ENCODE measurements at places on chromosomes 4 and X. TPM values are rescaled to one million over a fixed set of nuclear protein-coding genes. Genes with fewer than 3 reads are reported as not detected.

Gene RENBP
- 5.7 TPM for total RNA-seq

Gene CDX4
- not detected for total RNA-seq

Gene IQCM
- total RNA-seq = not detected

Gene GLRA2
- not detected for total RNA-seq

Gene DIAPH2
- 11.3 TPM for total RNA-seq

Gene ART3
- total RNA-seq = not detected

Gene PLAC1
- 0.87 TPM for total RNA-seq
